ENCODE measurements at places on chromosomes 2 and 18.

GRCh38 chr18:5515011-5515784 is 28.6 kb downstream of the EPB41L3 start:
- DNase-seq: no peak

GRCh38 chr2:136104977-136105376 is 13.0 kb downstream of the CXCR4 start:
- no peak for DNase-seq

GRCh38 chr18:57754577-57755338 is 48.4 kb downstream of the ATP8B1 start:
- no peak for DNase-seq

DNA sequence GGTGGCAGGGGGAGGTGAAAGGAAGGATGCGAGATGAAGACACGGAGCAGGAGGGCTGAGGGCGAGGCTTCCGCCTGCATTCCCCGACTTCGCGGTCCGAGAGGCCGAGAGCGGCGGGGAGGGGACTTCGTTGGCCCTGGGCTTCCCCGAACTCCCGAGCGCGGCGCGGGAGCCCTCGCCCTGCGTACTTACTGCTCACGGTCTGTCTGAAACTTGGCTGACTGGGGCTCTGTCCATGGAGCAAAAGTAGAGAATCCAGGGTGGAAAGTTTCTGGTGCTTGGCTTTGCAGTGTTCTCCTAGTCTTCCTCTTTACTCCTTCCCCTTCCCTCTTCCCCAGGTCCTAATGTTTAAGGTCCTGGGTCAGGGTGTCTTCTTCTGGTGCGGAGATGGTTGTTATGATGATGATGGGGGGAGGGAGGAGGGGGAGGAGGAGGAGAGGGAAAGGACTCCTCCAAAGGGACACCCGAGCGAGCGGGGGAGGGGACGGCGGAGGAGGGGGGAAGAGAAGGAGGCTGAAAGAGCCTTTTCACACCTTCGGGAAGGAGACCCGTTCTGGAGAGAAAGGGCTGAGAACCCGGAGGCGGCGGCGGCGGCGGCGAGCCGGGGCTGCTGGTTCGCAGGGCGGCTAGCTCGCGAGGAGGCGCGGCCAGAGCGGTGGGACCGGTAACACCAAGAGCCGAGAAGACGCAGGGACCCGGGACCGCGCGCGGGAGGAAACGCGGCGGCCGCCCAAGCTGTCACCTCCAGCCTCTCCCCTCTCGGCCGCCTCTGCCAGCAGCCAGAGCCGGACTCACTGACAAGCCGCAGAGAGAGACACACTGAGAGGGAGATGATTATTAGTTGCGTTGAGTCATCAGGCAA is at the start of gene SATB2:
Gene SATB2 (minus strand): TSS at position 793 of the 862 bp plus-strand sequence. CDS start 1,902 bp downstream, outside the sequence.
- no peak for DNase-seq

DNA sequence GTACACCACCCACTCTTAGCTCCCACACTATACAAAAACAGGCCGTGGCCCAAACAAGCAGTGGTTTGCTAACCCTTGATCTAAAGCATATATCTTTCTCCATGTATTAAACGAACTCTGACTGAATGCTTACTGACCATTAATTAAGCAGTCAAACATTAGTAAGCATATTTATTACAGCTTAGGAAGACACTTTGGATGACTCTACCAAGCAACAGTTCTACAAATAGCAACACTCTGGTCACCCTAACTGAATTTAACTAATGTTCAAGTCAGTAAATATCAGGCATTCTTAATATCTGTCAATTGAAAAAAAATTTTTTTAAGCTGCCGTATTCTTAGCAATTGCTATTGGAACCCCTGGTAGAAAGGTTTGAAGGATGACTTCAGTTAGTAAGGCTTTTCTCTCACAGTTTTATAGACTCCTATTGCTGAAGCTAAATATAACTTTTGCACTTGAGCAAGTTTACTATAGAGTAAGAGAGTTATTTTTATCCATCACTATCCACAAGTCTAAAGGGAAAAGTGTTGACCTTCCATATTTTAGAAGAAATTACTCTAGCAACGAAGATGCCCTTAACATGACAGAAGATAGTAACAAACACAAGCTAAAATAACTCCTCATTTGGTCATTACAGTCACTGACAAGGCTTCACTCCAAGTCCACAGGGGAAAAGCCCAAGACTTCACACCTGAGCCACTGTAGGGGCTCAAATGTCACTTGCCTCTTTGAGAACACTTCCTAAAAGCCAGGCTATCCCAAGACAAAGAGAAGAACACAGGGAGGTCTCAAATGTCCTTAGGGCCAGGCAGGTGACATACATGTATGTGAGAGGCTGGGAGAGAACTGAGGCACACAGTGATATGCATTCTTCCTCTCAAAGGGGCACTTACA is 74.4 kb downstream of the RTN4 start:
- no peak for DNase-seq

DNA sequence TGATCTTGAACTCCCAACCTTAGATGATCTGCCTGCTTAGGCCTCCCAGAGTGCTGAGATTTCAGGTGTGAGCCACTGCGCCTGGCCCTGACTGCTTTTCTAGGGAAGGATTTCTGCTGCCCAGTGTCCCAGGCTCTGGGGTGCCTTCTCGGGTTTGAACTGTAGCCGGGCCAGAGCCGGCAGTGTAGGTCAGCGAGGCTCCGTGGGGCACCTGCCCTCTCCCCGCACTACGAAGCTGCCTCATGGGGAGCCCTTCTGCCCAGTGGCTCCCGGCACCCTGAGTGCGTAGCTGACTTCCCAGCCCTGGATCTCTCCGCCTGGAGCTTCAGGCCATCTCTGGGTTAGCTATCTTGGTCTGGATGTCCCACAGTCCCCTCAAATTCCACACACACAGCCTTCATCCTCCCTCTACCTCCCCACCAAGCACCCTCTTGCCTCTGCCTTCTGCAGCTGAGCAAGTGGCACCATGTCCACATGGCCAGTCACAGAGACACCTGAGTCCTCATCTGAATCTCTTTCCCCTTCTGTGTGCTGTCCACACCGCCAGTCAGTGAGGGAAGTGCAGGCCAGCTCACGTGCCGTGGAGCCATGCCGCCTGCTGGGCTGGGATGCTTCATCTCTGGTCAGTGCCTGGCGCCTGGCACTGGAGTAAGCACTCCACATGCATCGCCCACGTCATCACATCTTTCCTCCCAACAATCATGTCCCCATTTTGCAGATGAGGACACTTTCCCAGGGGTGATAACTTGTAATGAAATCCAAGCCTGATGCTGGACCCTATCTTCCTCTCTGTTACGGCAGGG is 69.2 kb downstream of the EDAR start:
- no peak for DNase-seq

DNA sequence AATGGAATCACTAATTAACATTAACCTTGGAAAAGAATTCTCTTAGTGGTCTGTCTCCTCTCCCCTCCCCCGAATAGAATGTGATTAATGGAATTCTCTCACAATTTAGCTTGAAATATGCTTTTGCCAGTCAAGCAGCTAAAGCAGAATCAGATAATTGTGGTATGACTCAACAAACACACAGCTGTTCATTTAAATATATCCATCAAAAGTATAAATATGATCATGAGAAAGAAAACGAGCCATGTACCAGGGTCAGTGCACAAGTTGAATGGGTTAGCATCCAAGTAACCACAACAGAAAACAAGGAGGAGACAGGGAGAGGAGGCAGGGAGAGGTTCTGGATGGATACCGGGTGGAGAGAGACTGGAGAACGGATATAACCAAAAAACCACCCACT is 66.9 kb downstream of the ACVR1 start:
- DNase-seq: no peak

- no peak for DNase-seq
Measured at GRCh38 chr2:34652636-34653035, 1053.5 kb upstream of the FAM98A start.

- DNase-seq: no peak
Measured at GRCh38 chr2:189157939-189158338, 21.6 kb downstream of the COL5A2 start.

DNA sequence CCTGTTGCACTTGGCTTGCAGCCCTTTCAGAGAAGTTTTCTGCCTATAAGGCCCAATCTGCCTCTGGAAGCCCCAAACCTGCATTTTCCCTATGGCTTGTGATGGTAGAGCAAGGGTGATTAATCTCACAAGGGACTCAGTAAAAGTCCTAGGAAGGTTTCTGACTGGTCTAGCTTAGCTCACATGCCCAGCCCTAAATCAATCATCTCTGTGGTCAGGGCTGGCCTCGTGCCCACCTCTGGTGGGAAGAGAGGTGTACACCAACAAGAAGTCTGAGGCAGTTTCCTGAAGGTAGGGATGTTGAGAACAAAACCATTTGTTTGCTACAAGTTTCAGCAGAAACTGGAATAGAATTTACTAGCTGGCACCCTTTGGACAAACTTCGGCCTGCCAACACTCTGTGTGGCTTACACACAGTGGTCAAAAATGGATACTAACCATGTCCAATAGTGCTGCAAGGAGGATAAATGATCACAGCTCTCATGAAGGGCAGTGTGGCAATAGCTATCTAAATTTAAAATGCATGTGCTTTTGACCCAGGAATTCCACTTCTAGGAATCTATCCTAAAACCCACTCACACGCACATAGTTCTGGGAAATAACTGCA is 96.4 kb downstream of the EN1 start:
- DNase-seq: no peak

GRCh38 chr18:26456070-26456491 is 92.3 kb downstream of the KCTD1 start:
- DNase-seq: no peak

DNA sequence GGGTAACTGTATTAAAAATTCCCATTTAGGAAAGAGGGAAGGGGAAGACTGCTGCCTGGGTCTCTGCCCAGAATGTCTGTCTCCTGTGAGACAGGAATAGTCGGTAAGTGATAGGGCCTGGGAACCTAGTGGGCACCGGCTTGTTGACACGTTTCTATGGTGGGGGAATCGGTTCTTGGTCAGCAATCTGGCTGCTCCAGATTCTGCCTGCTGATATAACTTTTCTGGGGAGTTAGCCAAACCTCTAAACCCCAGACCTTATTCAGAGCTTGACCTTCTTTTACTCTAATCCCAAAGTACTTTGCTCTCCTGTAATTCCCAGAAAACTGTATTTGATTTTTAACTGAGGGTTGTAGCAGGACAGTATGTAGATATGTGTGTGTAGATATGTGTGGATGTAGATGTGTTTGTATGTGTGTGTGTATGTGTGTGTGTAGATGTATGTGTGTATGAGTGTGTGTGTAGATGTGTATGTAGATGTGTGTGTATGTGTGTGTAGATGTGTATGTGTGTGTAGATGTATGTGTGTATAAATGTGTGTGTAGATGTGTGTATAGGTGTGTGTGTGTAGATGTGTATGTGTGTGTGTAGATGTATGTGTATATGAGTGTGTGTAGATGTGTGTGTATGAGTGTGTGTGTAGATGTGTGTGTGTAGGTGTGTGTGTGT is 61.8 kb upstream of the TXNDC2 start:
- no peak for DNase-seq

DNA sequence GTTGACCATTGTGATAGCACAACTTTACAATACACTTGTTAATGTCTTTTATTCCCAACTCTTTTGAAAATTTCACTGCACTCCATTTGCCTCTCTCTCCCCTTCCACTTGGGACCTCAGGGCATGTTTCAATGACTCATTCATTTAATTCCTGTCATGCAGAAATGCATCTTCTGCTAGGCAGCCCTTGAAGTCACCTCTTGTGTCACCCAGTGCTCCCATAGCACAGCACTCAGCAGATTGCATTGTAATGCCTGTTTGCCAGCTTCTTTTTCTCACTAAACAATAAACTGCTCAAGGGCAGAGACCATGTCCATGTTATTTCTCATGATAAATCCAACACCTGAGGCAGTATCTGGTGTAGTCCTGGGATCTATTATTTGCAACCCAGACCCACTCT is 85.9 kb upstream of the ACSL3 start:
- no peak for DNase-seq
